GOT3 (cell line): ENCODE measurements at places on chromosomes 5 and 9.

DNA sequence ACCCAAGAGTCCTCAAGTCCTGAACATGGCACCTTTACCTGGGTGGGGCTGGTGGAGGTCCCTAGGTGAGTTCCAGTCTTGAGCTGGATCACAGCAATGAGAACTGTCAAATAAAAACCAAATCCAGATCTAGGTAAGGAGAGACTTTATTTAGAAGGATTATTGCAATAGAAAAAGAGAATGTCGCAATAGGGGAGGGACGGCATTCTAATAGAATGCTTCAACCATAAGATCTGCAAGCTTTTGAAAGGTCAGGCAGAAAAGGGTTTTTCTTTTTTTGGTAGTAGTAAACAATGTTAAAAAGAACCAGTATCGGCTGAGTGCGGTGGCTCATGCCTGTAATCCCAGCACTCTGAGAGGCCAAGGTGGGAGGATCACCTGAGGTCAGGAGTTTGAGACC lies 5.2 kb upstream of the GCNT1 start:
- no peak for DNase-seq

- DNase-seq: no peak
Measured at GRCh38 chr5:83538786-83539462, 67.4 kb downstream of the VCAN start.

GRCh38 chr9:133111808-133112662 lies 9.0 kb downstream of the RALGDS start:
- no peak for DNase-seq

GRCh38 chr5:117098094-117098493 lies 523.5 kb upstream of the SEMA6A start:
- no peak for DNase-seq

DNA sequence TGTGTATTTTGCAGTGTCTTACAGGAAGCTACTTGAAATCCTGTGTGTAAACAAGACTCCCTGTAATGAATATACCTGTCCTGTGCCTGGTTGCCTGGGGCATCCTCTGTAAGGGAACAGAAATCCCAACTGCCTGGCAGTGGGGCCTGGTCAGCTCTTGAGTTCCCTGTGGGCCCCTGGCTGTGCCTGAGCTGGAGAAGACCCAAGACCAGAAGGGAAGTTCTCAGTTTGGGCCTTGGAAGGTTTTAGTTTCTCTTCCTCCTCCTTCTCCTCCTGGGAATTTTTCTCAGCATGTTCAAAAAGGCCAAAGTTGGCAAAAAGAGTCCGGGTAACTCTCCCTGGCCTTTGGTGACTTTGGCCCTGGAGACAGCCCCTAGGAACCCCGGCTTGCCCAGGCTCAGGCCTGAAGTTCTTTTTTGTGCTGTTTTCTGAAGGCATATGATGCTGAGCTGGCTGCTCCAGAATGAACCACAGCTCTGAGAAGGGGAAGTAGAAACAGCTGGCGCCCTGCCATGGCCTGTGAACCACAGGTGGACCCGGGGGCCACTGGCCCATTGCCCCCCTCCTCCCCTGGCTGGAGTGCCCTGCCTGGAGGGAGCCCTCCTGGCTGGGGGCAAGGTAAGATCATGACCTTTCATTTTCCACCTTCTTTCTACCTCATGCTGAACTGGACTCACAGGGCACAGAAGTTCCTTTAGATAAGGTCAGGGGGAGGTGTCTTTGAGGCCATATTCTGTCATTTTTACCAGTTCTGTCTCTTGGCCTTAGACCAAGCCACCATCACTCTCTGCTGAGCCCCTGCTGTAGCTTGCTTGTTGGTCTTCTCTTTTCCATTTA lies 5.8 kb downstream of the TMEM268 start:
- no peak for DNase-seq

DNA sequence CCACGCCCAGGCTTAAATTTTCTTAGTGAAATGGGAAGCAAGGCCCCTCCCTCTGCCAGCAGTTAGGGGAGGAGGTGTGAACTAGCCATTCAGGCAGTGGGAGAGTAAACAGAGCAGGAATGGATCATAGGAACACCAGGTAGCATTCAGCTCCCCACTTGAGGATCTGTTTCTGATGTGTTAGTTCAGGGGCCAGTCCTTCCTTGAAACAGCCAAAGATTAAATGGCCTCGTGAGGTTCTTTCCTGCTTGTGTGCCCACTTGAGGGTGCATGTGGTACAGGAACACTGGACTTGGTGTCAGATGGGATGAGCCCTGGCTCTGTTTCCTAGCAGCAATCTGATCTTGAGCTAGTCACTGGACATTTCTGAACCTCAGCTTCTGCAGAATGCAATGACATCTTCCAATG lies 21.2 kb downstream of the FAXDC2 start:
- DNase-seq: no peak

- no peak for DNase-seq
Measured at GRCh38 chr5:14597080-14597479, 15.5 kb downstream of the OTULINL start.

DNA sequence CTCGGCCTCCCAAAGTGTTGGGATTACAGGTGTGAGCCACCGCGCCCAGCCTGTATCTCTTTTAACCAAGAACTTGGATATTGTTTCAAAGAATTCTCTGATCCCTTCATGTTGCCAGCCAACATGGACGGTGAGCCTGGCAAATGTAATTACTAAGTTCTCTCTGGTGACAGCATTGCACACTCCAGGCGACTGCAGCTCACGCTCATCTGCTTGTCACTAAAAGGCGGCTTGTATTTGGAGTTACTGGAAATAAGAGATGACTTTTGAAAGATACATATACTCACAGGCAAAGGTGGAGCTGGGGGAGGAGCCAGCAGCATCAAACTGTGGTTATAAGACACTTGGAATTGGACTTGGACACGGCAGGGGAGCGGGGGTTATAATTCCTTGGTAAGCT lies 172.3 kb downstream of the SLIT3 start:
- no peak for DNase-seq

DNA sequence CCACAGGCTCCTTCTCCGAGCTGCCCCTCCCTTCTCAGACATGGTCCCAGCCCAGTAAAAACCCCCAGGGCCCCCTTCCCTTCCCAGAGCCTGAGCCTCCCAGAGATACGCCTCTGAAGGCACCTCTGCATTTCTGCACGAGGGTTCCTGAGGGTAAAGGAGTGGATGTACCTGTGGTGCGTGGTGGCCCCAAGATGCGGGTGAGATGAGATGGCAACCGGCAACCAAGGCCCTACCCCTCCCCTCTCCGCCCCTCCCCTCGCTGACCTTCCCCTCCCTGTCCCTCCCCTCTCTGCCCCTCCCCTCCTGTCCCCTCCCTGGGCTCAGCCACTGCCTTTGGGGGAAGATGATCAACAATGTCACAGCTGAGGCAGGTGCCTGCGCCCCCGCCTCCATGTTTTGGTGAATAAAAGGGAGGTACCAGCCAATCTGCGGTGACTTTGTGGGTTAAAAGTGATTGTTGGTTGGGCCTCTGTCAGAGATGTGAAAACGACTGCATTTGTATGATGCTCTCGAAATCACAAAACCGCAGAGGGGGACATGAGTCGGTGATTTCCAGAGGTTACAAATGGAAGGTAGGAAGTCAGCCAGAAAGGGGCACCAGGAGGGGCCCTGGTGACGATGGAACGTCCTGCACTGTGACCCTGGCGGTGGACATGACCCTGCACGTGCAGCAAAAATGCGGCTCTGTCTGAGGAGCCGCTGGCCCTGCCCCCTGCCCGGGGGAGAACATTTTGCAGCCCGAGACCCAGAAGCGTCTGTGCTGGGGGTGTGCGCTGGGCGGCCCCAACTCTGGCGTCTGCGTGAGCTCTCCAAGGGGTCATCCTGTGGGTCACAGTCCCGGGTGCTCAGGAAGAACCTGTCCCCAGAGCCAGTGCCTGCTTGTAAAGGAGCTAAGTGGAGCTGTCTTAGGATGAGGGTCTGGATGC lies 3.7 kb downstream of the LCN9 start:
- DNase-seq: no peak

DNA sequence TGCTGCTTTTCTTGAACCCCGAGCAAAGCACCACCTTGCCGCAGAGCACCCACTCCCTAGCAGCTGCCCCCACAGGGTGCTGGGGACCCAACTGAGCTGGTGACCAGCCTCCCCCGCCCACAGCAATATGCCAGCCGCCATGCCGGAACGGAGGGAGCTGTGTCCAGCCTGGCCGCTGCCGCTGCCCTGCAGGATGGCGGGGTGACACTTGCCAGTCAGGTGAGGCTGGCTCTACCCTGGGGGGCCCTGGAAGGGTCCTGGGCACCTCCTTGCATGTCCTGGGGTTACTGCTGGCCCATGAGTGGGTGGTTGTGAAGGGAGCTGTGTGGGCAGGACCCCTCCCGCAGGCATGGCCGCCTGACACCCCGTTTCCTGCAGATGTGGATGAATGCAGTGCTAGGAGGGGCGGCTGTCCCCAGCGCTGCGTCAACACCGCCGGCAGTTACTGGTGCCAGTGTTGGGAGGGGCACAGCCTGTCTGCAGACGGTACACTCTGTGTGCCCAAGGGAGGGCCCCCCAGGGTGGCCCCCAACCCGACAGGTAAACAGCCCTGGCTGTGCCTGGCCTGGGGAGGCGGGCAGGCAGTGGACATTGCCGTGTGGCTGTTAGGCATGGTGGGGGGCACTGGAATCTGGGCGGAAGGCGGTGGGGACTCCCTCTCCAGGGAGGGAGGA lies 7.2 kb downstream of the EGFL7 start:
- DNase-seq: no peak

- DNase-seq: no peak
Measured at GRCh38 chr5:161219816-161220215, 326.7 kb downstream of the GABRB2 start.

GRCh38 chr5:142615948-142616347 lies 69.9 kb downstream of the FGF1 start:
- DNase-seq: no peak

GRCh38 chr9:36858805-36859375 lies 175.2 kb downstream of the PAX5 start:
- DNase-seq: no peak

DNA sequence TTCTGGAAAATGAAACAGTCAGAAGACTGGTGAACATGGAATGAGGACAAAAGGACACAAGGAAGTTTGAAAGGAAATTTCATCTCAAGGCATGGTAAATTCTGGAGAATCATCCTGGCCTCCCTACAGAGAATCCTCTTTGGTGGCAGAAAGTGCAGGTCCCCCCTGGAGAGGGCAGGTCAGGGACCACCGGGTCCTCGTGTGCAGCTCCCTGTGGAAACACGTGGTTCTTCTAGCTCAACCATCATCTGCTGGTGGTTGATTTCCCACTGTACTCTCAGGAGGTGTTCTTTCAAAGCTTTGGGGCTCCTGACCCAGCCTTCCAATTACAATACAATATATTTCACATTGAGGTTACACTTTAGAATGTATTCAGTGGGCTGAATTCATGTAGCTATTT lies 2.6 kb upstream of the GTF3C5 start:
- no peak for DNase-seq

DNA sequence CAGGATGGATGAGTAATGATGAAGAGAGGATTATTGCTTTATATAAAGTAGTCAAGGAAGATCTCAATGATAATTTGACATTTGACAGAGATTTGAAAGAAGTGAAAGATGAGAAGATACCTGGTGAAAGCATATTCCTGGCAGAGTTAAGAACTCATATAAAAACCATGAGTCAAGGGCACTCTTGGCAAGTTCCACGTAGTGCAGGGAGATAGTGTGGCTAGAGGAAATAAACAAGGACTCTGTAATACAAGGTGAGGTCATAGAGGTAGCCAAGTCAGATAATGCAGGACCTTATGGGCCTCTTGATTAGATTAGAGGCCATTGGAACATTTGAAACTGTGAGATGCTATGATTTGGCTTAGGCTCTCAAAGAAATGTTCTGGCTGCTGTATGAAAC lies 72.3 kb downstream of the HCN1 start:
- no peak for DNase-seq

- peak; percentile 61 for DNase-seq
Measured at GRCh38 chr5:174311531-174312269, 266.2 kb downstream of the NSG2 start.

- no peak for DNase-seq
Measured at GRCh38 chr9:134206311-134207300, 42.2 kb upstream of the RNU6ATAC start.

DNA sequence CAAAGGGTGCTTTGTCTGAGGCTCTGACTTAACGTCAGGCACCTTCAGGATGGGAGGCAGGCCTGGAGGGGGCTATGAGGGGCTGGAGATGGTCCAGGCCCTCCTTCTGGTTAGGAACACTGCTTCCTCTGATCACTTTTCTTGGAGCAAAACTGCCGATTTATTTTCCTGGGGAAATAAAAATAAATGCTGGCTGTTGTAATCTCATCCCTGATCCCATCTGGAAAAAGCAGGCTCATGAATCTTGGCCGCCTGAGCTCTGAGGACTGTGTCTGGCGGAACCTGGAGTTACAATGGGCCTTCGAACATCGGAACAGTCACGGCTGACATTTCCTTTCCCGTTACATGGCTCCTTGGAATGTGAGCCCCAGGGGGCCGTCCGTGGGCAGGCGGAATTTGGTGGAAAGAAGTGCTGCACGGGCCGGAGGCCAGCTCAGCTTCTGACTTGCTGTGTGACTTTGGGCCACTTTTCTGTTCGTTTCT lies 157.8 kb downstream of the RGS3 start:
- DNase-seq: no peak

GRCh38 chr9:684054-684890 lies 157.2 kb upstream of the DMRT1 start:
- DNase-seq: no peak

- no peak for DNase-seq
Measured at GRCh38 chr5:151454166-151454565, 6.8 kb downstream of the SLC36A1 start.

DNA sequence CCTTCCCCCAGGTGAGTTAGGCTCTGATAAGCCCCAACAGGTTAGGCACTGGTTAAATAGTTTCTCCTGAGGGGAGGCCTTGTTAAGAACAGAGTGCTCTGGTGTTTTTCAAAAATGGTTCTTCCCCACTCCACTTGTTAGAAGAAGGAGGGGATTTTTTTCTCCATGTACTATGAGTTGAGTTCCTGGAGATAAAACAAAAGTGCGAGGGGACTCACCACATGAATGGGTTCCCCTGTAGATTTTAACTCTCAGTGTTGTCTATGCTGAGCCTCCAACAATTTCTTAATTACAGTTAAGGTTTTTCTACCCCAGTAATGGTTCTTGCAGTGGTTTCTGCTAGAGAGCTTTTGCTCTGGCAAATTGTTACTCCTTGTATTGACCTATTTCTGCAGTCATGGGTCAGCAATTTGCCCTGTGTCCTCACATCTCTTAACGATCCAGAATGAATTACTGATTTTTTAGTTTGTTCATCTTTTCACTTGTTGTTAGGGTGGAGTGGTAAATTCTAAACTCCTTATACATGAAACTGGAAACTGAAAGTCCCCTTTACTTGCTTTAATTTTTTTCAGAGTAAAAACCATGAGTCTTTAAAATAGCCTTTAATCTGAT lies 44.4 kb downstream of the SCAMP1 start:
- DNase-seq: no peak

DNA sequence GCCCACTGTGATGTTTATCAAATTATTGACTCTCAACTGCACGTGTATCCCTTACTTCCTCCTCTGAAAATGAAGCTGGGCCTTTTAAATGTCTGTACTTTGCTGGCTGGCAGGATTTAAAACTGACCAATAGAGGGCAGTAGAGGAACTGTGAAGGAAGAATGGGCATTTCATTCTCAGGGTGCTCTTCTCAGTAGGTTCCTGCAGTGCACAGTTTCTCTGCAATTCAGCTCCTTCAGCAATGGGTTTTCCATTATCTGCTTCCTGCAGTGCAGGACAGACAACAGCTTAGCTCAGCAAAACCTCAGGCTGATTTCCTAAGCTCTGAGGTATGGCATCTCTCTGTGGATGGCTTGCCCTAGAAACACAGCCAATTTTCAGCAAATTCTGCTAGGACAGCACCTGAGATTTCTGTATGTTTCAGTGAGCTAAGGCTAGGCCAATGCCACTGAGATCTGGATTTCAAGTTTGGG lies 298.4 kb upstream of the PRDM9 start:
- DNase-seq: no peak

GRCh38 chr5:163506726-163507125 lies 1.3 kb downstream of the MAT2B start:
- no peak for DNase-seq

- no peak for DNase-seq
Measured at GRCh38 chr5:62692946-62693713, 114.5 kb downstream of the LRRC70 start.
